ENCODE measurements at places on chromosomes 5 and 9. TPM values are rescaled to one million over a fixed set of nuclear protein-coding genes. Genes with fewer than 3 reads are reported as not detected.

DNA sequence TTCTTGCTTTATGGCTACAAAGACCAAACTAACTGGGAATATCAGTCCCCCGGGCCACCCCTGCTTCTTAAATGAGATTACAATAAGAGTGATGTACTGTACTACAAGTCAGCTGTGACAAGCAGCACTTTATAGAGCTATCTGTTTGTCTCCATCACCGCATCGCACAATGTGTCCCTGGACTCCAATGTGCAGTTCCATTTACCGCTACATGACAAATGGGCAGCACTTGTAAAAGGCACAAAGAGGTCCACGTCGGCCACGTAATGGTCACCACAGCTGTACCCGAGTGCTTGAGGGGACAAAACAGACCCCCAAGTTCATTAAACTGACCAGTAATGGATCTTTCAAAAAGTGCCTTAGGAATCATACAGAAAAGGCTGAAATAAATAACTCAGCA is 54.1 kb downstream of the PSMB7 start:
- DNase-seq: no peak

GRCh38 chr9:113903514-113904077 is 27.5 kb downstream of the ZNF618 start:
- no peak for DNase-seq

- no peak for DNase-seq
Observed at GRCh38 chr9:22065431-22066200, 56.5 kb upstream of the CDKN2B start.

- no peak for DNase-seq
Observed at GRCh38 chr5:7904170-7904569, 35.2 kb downstream of the MTRR start.

- DNase-seq: no peak
Observed at GRCh38 chr5:55618318-55618717, 83.6 kb upstream of the PLPP1 start.

DNA sequence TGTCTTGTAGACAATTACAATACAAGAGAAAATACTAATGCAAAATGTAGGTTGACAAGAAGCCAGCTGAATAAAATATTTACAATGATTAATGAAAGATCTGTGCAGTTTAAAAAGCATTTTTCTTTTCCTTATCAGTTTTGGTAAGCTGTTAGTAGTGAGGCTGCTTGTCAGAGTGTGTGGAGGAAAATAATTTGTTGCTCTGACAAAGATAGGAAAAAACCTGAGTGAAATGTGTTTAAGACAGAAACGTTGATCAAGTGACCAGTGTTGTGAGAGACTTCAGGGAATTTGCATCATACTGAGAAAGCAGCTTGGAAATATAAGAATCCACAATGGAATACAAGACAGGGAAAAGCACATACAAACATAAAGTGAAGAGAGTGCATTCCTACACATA is 360.3 kb upstream of the CDH18 start:
- no peak for DNase-seq

- no peak for DNase-seq
Observed at GRCh38 chr9:110185806-110186205, 22.2 kb downstream of the C9orf152 start.

- DNase-seq: peak; percentile 80
Observed at GRCh38 chr9:133683586-133684120, 47.5 kb downstream of the DBH start.

DNA sequence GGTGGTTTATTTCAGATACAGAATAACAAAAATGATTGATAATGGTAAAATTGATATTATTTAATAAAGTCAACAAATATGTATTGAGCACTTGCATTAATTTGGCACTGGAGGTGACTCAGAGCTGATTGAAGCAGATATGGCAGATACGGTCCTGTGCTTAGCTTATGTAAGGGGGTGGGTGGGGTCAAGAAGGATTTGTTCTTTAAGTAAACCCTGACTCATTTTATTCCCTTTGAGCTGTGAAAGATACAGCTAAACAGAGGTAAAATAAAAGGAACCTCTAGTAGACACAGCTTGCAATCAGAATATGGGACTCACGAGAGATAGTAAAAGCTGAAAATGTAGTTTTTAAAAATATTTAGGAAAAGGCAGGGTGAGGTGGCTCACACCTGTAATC is 201.3 kb upstream of the CLINT1 start:
- DNase-seq: no peak

DNA sequence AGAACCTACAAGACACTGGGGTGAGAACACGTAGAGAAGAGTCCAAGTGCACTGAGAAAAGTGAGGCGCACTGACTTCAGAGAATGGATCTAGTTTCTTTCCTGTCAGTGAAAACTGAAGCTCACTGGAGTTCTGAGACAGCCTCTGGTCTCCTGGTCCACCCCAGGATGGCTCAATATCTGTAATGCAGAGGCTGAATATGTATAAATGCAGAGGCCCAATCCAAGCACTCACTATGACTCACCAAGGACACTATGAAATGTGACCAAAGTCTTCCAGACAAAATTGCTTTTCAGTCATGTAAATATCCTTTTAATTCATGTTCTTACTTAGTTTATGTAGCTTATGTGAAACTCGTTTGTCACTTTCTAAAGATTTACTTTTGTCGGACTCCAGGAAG is 53.8 kb downstream of the NFIB start:
- no peak for DNase-seq

DNA sequence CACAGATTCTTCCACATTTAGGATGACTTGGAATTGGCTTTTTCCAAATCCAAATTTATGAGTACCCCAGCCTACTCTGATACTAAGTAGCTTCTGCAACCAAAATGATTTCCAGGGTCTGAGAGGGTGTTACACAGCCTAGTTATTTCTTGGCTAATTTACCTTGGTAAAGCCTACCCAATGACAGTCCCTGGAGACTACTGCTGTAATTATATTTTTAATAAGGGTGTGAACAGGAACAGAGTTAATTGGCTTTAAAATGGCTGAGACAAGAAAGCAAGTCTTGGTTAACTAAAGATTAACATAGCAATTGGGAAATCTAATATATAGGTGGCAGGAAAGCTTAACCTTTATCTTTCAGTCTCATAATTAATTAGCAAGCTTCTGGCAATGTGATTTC is 9.3 kb downstream of the PRLR start:
- DNase-seq: no peak

GRCh38 chr5:61767231-61768080 is 435.4 kb downstream of the ZSWIM6 start:
- no peak for DNase-seq

- DNase-seq: no peak
Observed at GRCh38 chr5:53560028-53560427, 411 bp upstream of the NDUFS4 start.

DNA sequence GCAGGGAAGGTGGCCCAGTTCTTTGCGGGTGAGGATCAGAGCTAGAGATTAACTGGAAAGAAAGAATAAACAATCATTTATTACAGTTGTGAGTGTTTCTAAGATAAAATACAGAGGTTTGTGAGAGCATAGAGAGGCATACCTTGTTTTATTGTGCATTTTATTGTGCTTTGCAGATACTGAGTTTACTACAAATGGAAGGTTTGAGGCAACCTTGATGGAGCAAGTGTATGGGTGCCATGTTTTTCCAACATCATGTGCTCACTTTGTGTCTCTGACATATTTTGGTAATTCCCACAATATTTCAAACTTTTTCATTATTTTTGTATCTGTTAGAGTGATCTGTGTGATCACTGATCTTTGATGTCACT is 715 bp upstream of the C5orf34 start:
- DNase-seq: no peak

- no peak for DNase-seq
Observed at GRCh38 chr9:128390150-128390812, 19.1 kb downstream of the URM1 start.

Gene PROB1
- 1.2 TPM for total RNA-seq

Gene GABBR2
- not detected for total RNA-seq

Gene SH3GL2
- not detected for total RNA-seq

Gene PCDHB2
- not detected for total RNA-seq
